ENCODE measurements at places on chromosomes 7 and 10. TPM values are rescaled to one million over a fixed set of nuclear protein-coding genes. Genes with fewer than 3 reads are reported as not detected.

Gene PUS7
- total RNA-seq: 13.1 TPM

Gene CDCA7L
- total RNA-seq: 59.0 TPM

Gene RAB19
- 5.0 TPM for total RNA-seq

Gene HEPACAM2
- not detected for total RNA-seq

Gene SPAM1
- total RNA-seq: not detected

Gene LRRN3
- total RNA-seq: 82.3 TPM

Gene TMEM236
- total RNA-seq: 0.06 TPM

Gene EVX1
- not detected for total RNA-seq

DNA sequence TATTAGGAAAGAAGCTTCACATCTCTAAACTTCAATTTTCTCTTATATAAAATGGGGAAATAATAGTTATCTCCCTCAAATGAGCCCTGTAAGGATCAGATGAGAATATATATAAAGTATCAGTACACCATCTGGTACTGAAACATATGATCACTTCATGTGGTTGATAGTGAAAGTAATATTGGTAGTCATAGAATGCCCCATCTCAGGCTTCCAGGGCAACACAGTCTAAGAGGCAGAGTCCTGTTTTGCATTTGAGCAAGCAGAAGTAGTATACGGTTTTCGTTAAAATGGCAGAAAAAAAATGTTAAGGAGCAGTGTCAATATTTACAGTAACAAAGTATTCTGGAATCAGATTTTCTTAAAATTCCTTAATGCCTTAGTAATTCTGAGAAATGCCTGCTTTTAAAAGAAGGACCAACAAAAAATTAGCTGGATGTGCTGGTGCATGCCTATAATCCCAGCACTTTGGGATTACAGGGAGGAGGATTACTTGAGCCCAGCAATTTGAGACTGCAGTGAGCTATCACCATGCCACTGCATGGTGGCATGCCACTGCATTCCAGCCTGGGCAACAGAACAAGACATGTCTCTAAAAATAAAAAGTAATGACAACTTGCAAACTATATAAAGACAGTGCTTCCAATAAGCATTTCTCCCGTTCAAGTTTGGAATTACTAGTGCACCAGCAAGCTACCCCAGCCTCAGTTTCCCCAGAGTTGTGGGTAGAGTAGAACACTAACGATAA is 19.8 kb downstream of the KBTBD2 start:
- no peak overlapping the region for H3K4me3 ChIP-seq
- H3K4me1 ChIP-seq: peaks cover 15% of the 10 kb centered on the region
- DNase-seq: no peak

GRCh38 chr10:22542773-22543172 is 171.6 kb downstream of the PIP4K2A start:
- peaks cover 66% of the 10 kb centered on the region for H3K36me3 ChIP-seq
- no peaks in the 10 kb centered on the region for H3K27me3 ChIP-seq
- H3K4me1 ChIP-seq: peaks cover 20% of the 10 kb centered on the region
- no peak overlapping the region for H3K4me3 ChIP-seq

GRCh38 chr10:31426401-31426800 is 107.4 kb downstream of the ZEB1 start:
- no peaks in the 10 kb centered on the region for H3K27me3 ChIP-seq
- no peak for DNase-seq
- no peak overlapping the region for H3K27ac ChIP-seq
- no peak overlapping the region for H3K4me3 ChIP-seq

DNA sequence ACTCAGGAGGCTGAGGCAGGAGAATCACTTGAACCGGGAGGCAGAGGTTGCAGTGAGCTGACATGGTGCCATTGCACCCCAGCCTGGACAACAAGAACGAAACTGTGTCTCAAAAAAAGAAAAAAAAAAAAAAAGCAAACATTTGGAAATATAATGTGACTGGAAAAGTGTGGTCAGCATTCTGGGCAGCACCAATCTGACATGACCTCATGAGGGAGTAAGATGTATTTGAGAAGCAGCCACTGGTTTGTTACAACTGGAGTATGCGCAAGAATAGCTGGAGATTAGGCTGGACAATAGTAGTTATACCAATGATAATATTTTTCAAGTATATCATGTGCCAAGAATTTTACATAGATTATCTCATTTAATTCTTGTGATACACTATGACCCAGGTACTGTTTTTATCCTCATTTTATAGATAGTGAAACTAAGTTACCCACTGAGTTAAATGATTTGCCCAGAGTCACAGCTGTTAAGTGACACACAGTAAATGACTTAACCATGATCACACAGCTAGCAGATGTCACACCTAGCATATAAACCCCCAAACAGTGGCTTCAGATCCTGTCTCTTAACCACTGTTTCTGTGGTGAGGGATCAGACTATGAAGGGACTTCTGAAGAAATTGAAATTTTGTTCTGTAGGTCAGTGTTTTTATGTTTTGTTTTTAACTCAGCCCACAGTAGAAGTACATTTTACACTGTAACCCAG is 11.1 kb downstream of the MCU start:
- H3K27ac ChIP-seq: no peak overlapping the region
- no peaks in the 10 kb centered on the region for H3K27me3 ChIP-seq
- DNase-seq: no peak
- no peaks in the 10 kb centered on the region for H3K36me3 ChIP-seq

GRCh38 chr7:44267719-44268421 is 57.5 kb downstream of the CAMK2B start:
- H3K27ac ChIP-seq: no peak overlapping the region
- H3K4me1 ChIP-seq: peaks cover 2% of the 10 kb centered on the region
- no peak overlapping the region for H3K4me3 ChIP-seq
- peaks cover 8% of the 10 kb centered on the region for H3K27me3 ChIP-seq
- no peak for DNase-seq

- H3K4me1 ChIP-seq: peaks cover 26% of the 10 kb centered on the region
- DNase-seq: no peak
- no peaks in the 10 kb centered on the region for H3K27me3 ChIP-seq
- H3K27ac ChIP-seq: no peak overlapping the region
Observed at GRCh38 chr10:110373059-110373458, 68.3 kb upstream of the SMNDC1 start.

DNA sequence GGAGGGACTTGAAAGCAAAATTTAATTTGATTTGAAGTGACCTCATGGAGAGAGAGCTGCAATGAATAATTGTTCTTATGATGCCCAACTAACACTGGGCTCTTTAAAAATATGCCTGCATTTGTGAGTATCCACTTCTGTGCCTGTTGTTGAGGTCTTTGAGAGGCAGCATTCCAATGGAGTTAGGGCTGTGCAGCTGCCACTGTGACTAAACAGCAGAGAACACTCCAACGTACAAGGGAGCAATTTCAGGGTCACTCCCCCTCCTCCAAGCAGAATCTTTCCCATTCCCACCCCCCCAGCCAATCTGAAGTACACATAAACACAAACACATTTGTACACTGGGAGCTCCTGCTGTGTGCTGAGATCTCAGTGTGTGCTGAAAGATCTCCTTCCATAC is 28.0 kb upstream of the GSAP start:
- no peak overlapping the region for H3K27ac ChIP-seq
- H3K36me3 ChIP-seq: no peaks in the 10 kb centered on the region
- peaks cover 5% of the 10 kb centered on the region for H3K4me1 ChIP-seq

DNA sequence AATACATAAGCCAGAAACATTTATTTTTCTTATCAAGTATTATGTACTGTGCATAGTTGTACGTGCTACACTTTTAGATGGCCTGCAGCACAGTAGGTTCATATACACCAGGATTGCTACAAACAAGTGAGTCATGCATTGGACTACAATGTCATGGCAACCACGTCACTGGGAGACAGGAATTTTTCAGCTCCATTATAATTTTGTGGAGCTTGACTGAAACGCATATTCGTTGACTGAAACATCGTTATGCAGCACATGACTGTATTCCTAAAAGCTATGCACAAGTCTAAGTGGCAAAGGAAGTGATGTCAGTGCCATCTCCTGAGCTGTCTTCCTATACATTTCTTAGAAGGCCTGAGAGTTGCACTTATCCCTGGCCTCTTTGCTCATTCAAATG is 871.8 kb downstream of the IPMK start:
- H3K27ac ChIP-seq: no peak overlapping the region
- H3K4me1 ChIP-seq: no peaks in the 10 kb centered on the region
- no peaks in the 10 kb centered on the region for H3K36me3 ChIP-seq
- no peak overlapping the region for H3K4me3 ChIP-seq

GRCh38 chr10:121834757-121835156 is 93.1 kb downstream of the ATE1 start:
- peaks cover 14% of the 10 kb centered on the region for H3K36me3 ChIP-seq
- no peak overlapping the region for H3K4me3 ChIP-seq
- DNase-seq: no peak
- no peak overlapping the region for H3K27ac ChIP-seq
- H3K27me3 ChIP-seq: no peaks in the 10 kb centered on the region
- H3K4me1 ChIP-seq: peaks cover 3% of the 10 kb centered on the region

- no peak for DNase-seq
- no peaks in the 10 kb centered on the region for H3K36me3 ChIP-seq
- no peaks in the 10 kb centered on the region for H3K27me3 ChIP-seq
- H3K27ac ChIP-seq: no peak overlapping the region
- H3K4me1 ChIP-seq: no peaks in the 10 kb centered on the region
Observed at GRCh38 chr7:90761584-90761983, 165.5 kb downstream of the CDK14 start.

DNA sequence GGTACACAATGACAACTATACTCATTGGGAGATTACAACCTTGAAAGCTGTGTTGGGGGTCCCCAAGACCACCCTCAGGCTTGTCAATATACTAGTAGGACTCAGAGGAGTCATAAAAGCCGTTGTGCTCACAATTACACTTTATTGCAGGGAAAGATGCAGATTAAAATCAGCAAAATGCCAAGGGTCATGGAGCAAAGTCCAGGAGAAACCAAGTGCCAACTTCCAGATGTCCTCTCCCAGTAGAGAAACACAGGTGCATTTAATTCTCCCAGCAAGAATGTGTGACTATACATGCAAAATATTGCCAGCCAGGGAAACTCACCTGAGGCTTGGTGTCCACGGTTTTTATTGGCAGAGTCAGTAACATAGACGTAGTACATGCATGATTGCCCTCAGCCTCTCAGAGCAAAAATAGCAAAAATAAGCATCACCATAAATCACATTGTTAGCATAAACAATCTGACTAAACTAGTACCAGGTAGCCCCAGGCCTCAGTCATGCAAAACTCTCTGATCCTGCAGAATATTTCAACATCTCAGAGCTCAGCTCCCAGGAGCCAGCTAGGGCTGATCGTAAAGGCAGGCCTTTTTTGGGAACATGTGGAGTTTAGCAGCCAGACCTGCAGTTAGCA is 50.7 kb downstream of the VIM start:
- H3K27me3 ChIP-seq: peaks cover 9% of the 10 kb centered on the region
- H3K4me3 ChIP-seq: no peak overlapping the region
- no peaks in the 10 kb centered on the region for H3K36me3 ChIP-seq
- no peaks in the 10 kb centered on the region for H3K4me1 ChIP-seq
- no peak overlapping the region for H3K27ac ChIP-seq

- H3K27me3 ChIP-seq: no peaks in the 10 kb centered on the region
- peak overlapping the region; percentile 98 for H3K4me3 ChIP-seq
- H3K36me3 ChIP-seq: peaks cover 13% of the 10 kb centered on the region
- H3K4me1 ChIP-seq: peaks cover 26% of the 10 kb centered on the region
- H3K27ac ChIP-seq: peak overlapping the region; percentile 95
Observed at GRCh38 chr7:877312-878232, 1.2 kb downstream of the GET4 start.

DNA sequence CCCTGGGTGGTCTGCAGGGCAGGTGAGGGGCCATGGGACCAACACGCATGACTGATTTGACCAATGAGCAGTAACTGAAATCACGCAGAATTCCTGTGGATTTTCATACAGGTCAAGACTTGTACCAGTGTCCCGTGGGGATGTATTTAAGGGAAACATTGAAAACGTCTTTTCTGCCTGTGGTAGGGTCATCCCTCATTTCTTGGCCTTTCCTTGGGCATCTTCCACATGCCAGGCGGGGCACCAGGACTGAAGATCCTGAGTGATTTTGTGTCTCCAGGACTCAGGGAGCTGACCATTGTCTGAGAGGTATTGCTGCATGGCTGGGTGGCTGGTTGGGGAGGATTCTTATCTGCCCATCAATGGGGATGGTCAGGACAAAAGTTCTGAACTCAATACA is 289.0 kb downstream of the GLRX3 start:
- no peak overlapping the region for H3K27ac ChIP-seq
- no peaks in the 10 kb centered on the region for H3K4me1 ChIP-seq
- no peak overlapping the region for H3K4me3 ChIP-seq
- no peaks in the 10 kb centered on the region for H3K27me3 ChIP-seq
- DNase-seq: no peak

- H3K36me3 ChIP-seq: peaks cover 2% of the 10 kb centered on the region
- no peak overlapping the region for H3K4me3 ChIP-seq
- peaks cover 1% of the 10 kb centered on the region for H3K4me1 ChIP-seq
- no peak overlapping the region for H3K27ac ChIP-seq
- H3K27me3 ChIP-seq: no peaks in the 10 kb centered on the region
Observed at GRCh38 chr10:21655236-21655635, 121.2 kb downstream of the MLLT10 start.

DNA sequence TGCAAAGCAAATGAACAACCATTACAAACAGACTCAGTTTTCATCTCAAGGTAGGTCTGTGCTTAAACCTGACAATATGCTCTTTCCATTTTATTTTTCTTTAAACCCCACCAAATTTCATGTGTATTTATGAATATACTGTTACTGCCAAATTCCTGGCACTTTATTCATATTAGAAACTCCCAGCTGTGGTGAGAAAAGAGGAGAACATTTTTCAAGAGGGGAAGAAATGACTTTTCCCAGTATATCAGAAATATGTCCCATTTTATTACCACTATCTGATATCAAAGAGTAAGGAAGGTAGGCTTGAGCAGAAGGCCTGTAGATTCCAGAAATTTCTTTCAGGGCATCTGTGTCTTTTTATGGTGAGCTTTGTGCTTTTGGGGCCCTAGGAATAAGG is 189.6 kb downstream of the ADAM12 start:
- H3K36me3 ChIP-seq: no peaks in the 10 kb centered on the region
- H3K27me3 ChIP-seq: no peaks in the 10 kb centered on the region
- H3K4me1 ChIP-seq: no peaks in the 10 kb centered on the region
- no peak overlapping the region for H3K27ac ChIP-seq
- H3K4me3 ChIP-seq: no peak overlapping the region

DNA sequence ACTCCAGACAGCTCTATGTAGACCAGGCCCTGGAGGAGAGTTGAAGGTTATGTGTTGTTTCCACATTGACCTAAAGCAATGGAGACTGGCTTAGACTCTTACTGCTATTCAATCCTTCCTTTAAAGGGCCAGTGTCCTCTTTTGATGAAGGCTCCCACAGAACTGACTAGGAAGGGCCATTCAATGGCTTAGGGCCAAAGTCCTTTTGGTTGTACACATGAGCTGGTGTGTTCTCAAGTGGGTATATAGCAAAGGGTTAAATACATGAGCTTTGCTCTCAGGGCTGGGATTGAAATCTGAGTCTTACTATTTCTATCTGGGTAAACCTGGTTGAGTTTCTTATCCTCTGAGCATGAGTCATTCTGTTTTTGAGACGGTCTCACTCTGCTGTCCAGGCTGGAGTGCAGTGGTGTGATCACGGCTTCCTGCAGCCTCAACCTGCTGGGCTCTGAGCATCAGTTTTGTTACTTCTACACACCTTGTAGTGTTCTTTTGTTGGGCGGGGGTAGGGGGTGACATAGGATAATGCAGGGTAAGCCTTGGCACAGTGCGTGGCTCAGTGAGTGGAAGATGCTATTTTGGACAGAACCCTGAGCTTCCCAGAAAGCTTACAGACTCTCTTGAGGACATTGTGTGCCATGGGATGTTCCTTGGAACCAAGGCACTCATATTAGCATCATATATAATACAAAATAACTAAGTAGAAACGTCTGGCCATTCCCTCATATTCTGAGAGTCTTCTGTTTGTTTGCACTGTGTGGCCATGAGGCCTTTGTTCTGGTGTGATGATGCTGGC is 90.1 kb downstream of the ABCC2 start:
- H3K36me3 ChIP-seq: no peaks in the 10 kb centered on the region
- peaks cover 47% of the 10 kb centered on the region for H3K27me3 ChIP-seq
- H3K4me1 ChIP-seq: peaks cover 28% of the 10 kb centered on the region
- DNase-seq: no peak
